AG04449 (cell line): ENCODE measurements at places on chromosomes 11 and 22.

- no peak for DNase-seq
Observed at GRCh38 chr11:102989379-102990047, 34.0 kb upstream of the MMP13 start.

- DNase-seq = no peak
Observed at GRCh38 chr22:20988573-20989322, 6.7 kb downstream of the LZTR1 start.

DNA sequence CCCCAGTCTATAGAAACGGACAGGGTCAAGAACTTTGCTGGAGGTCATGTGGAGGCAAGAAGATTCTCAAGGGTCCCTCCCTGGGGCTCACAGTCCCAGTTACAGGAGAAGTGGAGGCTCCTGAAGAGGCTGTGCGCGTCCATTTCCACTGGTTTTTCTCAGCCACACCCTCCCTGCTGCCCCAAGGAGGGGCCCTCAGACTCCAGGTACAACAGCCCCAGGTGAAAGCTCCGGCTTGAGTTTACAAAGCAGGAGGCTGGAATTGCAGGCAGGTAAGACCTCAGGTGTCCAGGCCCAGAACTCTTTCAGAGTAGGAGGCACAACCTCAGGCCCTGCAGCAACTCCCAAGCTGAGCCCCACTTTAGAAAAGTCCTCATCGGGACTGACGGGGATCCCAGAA, 3.1 kb downstream of the SHANK2 start:
- no peak for DNase-seq

DNA sequence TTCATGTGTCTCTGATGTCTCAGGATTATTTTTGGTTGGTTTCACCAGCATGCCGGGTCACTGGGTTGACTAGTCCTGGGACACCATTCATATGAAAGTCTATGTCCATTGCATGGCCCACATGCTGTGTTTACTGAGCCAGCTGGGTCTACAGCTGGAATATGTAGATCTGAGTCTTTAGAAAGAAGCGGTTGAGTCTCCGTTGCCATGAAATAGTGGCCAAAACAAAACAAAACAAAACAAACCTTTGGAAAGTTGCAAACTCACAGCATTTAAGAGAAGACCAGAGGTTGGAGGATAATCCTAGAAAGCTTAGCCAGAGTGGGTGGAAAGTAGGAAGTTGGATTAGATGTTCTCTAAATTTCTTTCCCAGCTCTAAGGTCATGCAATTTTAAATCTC, 191.8 kb upstream of the NTM start:
- DNase-seq = no peak

DNA sequence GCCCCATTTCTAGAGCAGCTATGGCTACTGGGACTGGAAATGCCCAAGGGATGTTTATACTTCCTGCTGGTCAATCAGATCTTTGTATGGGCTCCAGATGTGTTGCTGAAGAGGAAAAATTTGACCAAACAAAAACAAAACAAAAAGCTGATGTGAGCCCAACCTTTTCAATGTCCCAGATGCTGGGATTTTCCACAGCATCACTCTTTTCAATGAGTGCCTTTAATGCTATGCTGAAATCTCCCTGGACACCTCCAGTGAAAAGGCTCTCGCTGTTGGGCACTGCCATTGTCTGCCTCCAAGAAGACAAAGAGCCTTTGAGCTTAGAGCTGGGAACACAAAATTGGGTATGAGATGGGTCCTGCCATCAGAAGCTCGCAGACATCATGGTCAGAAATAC, 671.9 kb downstream of the NTM start:
- no peak for DNase-seq

DNA sequence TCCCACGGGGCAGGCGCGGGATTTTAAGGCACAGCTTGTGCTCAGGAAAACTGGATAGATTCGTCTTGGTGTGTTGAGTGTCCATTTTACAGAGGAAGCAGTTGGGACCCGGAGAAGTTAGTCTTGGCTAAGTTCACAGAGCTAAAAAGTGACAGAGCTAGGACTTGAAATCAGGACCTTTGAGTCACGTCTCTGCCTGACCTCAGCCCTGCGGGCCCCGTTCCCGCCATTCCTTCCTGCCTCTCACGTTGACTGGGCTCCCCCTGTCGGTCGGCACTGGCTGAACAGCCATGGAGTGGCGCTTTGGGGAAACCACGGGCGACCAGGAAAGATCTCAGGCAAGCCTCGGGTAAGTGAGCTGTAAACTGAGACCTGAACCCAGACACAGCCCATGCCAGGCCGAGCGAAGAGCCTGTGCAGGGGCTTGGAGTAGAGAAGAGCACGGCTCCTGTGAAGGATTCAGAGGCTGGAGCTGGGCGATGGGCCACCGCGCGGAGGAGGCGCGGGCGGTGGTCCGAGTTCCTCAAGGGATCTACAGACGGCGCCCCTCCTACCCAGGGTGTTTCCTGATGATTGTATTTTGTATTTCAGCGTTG, 54.1 kb downstream of the WNT11 start:
- DNase-seq = no peak

GRCh38 chr22:37417264-37417663, 10.0 kb downstream of the ELFN2 start:
- DNase-seq = no peak

GRCh38 chr22:19703869-19704268, 10.4 kb upstream of the SEPTIN5 start:
- DNase-seq = no peak

GRCh38 chr11:132864811-132865576, 667.3 kb downstream of the OPCML start:
- DNase-seq = no peak

- no peak for DNase-seq
Observed at GRCh38 chr11:9525116-9525515, 48.4 kb upstream of the WEE1 start.

DNA sequence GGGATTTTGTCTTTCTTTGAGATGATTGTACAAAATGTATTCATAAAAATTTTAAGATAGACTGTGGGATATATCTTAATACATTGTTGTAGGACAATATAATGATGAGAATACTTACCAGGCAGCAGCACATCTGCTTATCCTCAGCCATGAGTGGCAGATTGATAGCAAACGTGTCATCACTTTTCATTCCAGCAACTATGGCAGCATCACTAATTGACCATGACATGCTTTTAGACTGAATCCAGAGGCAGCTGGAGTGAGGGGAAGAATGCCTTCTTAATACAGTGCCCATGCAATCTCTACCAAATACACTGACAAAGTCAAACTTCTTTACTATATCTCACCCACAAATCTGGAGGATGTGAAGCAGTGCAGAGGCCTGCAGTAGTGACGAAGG, 755.2 kb upstream of the RAG2 start:
- DNase-seq = no peak

- DNase-seq = no peak
Observed at GRCh38 chr11:102487214-102487613, 34.6 kb upstream of the TMEM123 start.

DNA sequence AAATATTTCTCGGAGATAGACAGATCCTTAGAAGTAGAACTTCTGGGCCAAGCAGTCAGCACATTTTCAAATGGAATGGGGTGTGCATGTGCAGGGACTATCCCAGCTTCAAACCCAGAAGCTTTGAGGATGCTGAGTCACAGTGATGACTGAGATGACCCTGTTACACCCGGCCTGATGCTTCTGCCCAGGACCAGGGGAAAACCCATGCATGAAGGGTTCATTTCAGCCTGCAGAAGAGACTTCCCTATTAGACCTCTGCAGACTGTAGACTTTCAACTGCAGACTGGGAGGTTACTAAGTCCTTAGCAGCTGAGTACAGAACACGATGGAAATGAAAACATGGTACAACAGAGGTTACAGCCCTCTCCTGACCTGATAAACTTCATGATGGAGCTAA, 3.6 kb upstream of the OR2AT4 start:
- DNase-seq = peak; percentile 21

- no peak for DNase-seq
Observed at GRCh38 chr22:39661842-39662685, 91.5 kb downstream of the CACNA1I start.

DNA sequence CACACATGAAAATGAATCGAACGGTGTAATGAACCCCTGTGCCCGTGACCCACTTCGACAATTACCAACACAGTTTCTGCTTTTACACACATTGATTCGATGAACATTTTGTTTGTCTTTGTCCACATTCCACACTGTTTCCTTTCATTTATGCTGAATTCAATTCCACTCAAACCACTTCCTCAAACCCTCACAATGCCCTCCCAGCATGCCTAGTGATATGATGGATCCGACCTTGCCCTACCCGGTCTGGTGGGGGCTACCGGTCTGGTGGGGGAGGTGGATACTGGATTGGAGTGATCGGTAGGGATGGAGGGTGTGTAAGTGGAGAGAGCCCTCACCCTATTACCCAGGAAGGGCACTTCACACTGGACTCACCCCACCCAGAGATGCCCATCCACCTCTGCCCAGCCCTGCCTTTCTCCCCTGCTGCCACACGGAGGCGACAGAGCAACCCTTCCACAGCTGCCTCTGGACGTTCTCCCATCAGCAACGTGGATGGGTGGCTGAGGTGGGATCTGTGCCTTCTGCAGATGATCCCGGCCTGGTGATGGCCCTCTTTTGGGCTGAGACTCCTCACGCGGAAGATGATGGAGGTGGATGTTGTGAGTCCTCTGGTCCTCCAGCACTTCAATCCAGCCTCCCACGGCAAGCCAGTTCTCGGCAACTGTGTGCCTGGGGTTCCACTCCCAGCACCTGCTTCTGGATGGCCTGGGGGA, 33.0 kb upstream of the P2RY2 start:
- no peak for DNase-seq

DNA sequence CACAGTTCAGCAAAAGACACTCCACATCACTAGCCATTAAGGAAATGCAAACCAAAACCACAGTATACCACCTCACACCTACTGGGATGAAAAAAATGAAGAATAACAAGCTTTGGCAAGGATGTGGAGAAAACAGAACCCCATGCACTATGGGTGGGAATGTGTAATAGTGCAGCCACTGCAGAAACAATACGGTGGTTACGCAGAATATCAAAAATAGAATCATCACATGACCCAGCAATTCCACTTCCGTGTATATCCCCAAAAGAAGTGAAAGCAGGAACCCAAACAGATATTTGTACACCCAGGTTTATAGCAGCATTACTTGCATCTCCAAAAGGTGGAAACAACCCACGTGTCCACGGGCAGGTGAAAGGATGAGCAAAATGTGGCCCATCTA, 20.8 kb downstream of the CARS1 start:
- DNase-seq = no peak
